ENCODE measurements at places on chromosomes 4 and X.

- DNase-seq = no peak
These were observed 1.1 kb downstream of the CFAP299 start for GRCh38 chr4:80336582-80336981.

- DNase-seq = no peak
These were observed 531.8 kb upstream of the GALNTL6 start for GRCh38 chr4:171281359-171281758.

GRCh38 chr4:16794816-16795445, 103.5 kb downstream of the LDB2 start:
- peak; percentile 10 for DNase-seq

DNA sequence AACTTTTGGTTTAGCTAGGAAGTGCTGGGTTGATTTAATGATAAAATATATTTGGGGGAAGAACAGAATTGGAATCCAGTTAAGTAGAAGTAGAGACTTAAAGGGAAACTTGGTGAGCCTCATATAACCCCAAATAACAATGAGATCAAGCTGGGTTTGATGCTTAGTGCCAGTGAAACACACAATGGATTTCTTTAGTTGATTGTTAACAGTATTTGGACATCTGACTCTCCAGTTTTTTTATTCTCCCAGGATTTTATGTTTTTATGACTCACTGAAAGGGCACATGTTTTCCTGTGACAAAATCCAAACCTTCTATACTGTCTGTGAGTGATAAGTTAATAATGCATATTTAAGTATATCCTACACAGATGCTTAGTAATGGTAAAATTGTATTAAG, 2.7 kb upstream of the NEUROG2 start:
- no peak for DNase-seq

GRCh38 chr4:113026556-113026955, 22.9 kb upstream of the ANK2 start:
- no peak for DNase-seq

DNA sequence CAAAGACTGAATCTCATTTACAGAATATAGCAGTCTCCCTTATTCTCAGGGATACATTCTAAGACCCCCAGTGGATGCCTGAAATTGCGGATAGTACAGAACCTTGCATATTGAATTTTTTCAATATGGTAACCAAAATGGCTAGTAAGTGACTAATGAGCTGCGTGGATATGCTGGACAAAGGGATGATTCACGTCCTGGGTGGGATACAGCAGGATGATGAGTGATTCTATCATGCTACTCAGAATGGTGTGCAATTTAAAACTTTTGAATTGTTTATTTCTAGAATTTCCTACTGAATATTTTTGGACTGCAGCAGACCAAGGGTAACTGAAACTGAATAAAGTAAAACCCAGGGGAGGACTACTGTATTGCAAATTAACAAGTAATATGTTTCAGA, 66.7 kb downstream of the STAG2 start:
- DNase-seq = no peak

- DNase-seq = no peak
These were observed 31.9 kb downstream of the REPS2 start for GRCh38 chrX:16978193-16978984.

DNA sequence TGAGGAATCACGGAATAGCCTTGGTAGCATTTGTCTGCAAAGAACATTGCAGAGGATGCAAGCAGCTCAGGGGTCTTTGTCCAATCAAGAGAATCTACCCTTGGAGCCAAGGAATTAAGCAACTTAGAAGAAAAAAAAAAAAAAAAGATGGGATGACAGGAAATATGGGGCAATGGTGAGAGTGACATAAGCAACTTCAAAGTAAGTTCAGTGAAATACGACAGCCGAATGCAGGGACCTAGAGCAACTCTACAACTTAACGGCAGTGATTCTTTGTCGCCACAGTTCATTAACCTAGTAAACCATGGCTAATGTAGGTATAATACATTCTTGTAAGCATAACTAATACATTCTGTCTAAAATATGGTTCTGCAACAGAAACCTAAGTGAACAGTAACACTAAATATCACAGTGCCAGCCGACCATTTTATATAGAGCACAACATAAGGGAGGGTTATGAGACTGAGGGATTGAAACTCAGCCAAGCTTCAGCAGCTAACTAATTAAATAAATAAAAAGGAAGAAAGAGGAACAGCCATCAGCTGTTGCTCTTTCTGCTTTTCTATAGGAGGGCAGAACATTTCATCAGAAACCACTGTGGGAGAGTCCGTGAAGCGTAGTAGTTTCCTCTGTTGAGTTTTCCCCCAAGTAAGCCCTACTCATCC, 74.7 kb downstream of the PPARGC1A start:
- no peak for DNase-seq
